Natural killer cell treated with Interleukin-12 subunit alpha and Interleukin-12 subunit beta and Interleukin-15 and Interleukin-18, amount 100 ng/mL, for 72 hours (primary cell): ENCODE measurements at places on chromosomes 3 and 15.

- H3K27me3 ChIP-seq = peaks cover 24% of the 10 kb centered on the region
- no peak overlapping the region for H3K27ac ChIP-seq
- H3K4me1 ChIP-seq = peaks cover 11% of the 10 kb centered on the region
- H3K4me3 ChIP-seq = no peak overlapping the region
Observed at GRCh38 chr15:45306105-45306504, 54.1 kb downstream of the SLC28A2 start.

DNA sequence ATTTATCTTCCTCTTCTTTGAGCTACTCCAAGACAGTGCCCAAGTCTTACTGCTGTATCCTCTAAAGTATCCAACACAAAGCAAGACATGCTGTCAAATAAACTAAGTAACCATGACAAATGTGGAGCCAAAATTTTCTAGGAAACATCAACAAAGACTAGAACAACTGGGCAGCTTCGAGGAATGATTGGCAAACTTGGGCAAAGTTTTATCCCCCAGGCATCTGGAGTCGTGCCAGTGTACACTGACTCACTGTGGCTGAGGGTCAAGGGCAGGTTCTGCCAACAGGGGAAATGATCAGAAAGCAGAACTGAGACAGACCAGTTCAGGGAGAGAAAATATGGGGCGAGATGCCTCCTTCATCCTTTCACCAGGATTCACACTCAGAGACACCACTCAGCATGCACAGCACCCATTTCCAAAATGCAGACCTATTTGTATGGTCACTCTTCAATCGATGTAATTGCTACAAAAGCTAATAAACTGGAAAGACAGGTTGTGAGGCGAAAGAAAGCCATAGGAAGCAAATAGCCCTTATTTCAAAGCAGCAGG, 65.8 kb downstream of the MB21D2 start:
- no peak overlapping the region for H3K27ac ChIP-seq
- peaks cover 5% of the 10 kb centered on the region for H3K4me1 ChIP-seq
- DNase-seq = no peak

GRCh38 chr15:66033143-66033542, 163.9 kb downstream of the RAB11A start:
- H3K36me3 ChIP-seq = no peaks in the 10 kb centered on the region
- DNase-seq = no peak
- peaks cover 33% of the 10 kb centered on the region for H3K27me3 ChIP-seq
- H3K4me3 ChIP-seq = no peak overlapping the region
- H3K4me1 ChIP-seq = no peaks in the 10 kb centered on the region

- H3K4me1 ChIP-seq = peaks cover 5% of the 10 kb centered on the region
- peaks cover 22% of the 10 kb centered on the region for H3K36me3 ChIP-seq
- no peaks in the 10 kb centered on the region for H3K27me3 ChIP-seq
- H3K4me3 ChIP-seq = no peak overlapping the region
Observed at GRCh38 chr3:172341482-172342059, 106.7 kb downstream of the GHSR start.

GRCh38 chr15:39934397-39935071, 619 bp downstream of the EIF2AK4 start:
- peaks cover 8% of the 10 kb centered on the region for H3K27me3 ChIP-seq
- H3K27ac ChIP-seq = peak overlapping the region; percentile 78

DNA sequence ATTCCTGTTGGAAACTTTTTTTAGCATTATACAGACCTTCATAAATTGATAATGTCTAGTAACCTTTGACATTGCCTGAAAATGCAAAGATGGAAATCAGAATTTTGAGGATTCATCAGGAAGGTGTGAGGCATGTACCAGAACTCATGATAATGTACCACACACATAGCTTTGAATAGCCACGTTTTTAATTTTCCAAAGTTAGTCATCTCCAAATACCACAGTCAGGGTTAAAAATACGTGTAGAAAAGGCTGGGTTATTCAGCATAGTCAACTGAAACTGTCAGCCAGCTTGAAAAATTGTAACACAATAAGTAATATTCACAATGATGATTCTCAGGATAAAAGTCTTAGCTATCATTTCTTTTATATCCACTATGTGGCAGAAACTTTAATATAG, 102.0 kb upstream of the THRB start:
- no peak overlapping the region for H3K4me3 ChIP-seq
- no peak overlapping the region for H3K27ac ChIP-seq
- H3K4me1 ChIP-seq = no peaks in the 10 kb centered on the region
- no peak for DNase-seq
- no peaks in the 10 kb centered on the region for H3K27me3 ChIP-seq
- H3K36me3 ChIP-seq = no peaks in the 10 kb centered on the region

DNA sequence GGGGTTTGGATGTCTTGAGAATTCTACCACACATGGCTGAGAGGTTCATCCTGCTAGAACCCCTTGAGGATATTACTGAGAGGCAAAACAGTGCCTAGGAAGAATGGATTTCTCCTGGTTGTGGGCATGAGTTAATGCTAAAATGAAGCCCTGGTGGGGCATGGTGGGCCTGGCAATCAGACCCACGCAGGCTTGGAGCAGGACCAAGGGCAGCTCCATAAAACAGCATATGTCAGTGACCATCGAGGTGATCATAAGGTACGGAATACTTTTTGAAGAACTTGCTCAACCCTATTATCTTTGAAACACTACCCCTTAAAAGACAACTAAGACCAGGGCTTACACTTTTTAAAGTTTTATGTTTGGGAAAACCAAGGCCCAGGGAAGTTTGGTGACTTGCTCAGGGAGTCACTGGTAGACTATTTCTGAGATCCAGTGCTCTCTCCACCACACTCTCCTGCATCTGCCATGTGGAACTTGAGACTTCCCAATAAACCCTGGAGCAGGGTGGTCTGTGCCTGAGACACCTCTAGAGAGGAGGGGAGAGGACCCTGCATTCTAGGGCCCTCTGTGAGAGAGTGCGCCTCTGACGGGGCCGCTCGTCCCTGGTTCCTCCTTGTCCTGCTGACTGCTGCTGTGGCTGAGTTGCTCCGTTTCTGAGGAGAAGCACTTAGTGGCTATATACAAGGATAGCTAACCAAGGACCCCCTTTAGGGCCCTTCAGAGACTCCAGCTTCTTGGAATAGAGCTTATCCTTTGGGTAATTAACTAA, 28.0 kb upstream of the TIMP4 start:
- DNase-seq = no peak
- peaks cover 14% of the 10 kb centered on the region for H3K27me3 ChIP-seq
- peaks cover 5% of the 10 kb centered on the region for H3K4me1 ChIP-seq
- no peak overlapping the region for H3K27ac ChIP-seq
- no peaks in the 10 kb centered on the region for H3K36me3 ChIP-seq

- H3K27me3 ChIP-seq = peaks cover 13% of the 10 kb centered on the region
- H3K4me1 ChIP-seq = no peaks in the 10 kb centered on the region
- H3K36me3 ChIP-seq = no peaks in the 10 kb centered on the region
- H3K27ac ChIP-seq = no peak overlapping the region
- DNase-seq = no peak
- H3K4me3 ChIP-seq = no peak overlapping the region
Observed at GRCh38 chr3:32595323-32595722, 24.7 kb upstream of the DYNC1LI1 start.

DNA sequence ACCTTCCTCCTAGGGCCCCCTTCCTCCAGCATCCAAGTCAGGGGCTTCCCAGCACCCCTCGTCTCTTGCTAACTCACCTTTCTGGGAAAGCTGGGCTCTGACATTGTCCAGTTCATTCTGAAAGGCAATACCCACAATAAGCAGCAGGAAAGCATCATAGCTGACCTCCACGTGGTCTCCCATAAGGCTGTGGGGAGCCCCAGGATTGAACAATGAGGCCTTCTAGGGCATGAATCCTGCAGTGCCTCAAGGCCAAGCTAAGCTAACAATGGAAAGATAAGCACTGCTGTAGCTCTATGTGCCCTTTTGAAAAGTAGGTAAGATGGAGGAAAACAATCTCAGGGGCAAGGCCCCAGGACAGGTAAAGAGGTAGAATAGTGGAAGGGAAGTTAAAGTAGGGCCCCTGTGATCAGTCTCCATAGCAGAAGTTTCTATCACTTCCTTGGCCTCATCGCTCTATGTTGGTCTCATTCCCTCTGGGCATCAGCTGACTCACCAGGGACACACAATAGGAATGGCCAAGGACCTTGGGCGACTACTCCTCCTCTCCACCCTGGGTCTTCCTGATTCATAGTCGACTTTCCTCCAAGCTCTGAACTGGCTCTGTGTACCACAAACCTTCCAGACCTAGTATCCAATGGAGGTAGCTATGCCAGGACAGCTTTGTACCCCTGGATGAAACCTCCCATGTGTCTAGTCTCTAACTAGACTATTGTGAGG, 11.7 kb downstream of the TRAIP start:
- H3K4me3 ChIP-seq = no peak overlapping the region
- no peak overlapping the region for H3K27ac ChIP-seq
- no peak for DNase-seq
- no peaks in the 10 kb centered on the region for H3K27me3 ChIP-seq
- no peaks in the 10 kb centered on the region for H3K4me1 ChIP-seq
- H3K36me3 ChIP-seq = no peaks in the 10 kb centered on the region

GRCh38 chr3:186786922-186787321, 3.5 kb downstream of the EIF4A2 start:
- no peaks in the 10 kb centered on the region for H3K27me3 ChIP-seq
- peaks cover 67% of the 10 kb centered on the region for H3K36me3 ChIP-seq
- H3K4me3 ChIP-seq = peak overlapping the region; percentile 98
- H3K27ac ChIP-seq = peak overlapping the region; percentile 98
- peaks cover 72% of the 10 kb centered on the region for H3K4me1 ChIP-seq

DNA sequence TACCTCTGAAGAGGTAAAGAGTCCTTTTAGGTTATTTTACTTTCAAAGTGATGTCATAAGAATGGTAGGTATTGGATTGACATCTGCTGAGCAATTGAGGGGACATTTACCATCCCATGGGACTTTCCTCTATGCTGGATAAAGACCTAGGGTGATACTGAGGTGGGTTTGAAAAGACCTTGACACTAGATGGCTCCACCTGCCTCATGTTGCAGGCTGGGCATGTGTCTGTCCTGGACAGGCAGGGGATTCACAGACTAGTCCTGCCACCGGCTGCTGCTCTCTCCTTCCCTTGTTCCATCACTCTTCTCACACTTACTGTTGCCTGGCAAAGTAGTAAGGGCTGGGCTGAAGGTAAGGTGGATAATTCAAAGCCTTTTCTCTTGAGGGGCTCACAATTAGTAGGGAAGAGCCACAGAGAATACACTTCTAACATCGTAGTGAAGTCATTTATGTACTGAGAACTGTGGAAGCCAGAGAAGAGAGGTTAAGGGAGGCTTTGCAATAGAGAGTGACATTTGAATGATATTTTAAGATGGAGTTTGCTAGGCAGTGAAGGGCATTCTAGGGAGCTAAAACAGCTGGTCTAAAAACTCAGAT, 27.7 kb downstream of the TRAK1 start:
- peaks cover 27% of the 10 kb centered on the region for H3K4me1 ChIP-seq
- H3K36me3 ChIP-seq = no peaks in the 10 kb centered on the region
- H3K27ac ChIP-seq = no peak overlapping the region
- no peaks in the 10 kb centered on the region for H3K27me3 ChIP-seq
- DNase-seq = no peak

GRCh38 chr15:38873158-38873557, 308.5 kb upstream of the RASGRP1 start:
- peaks cover 9% of the 10 kb centered on the region for H3K27me3 ChIP-seq
- no peaks in the 10 kb centered on the region for H3K36me3 ChIP-seq
- no peak overlapping the region for H3K27ac ChIP-seq
- no peak for DNase-seq

- DNase-seq = no peak
- H3K36me3 ChIP-seq = peaks cover 6% of the 10 kb centered on the region
- H3K4me1 ChIP-seq = peaks cover 11% of the 10 kb centered on the region
- no peak overlapping the region for H3K4me3 ChIP-seq
- no peaks in the 10 kb centered on the region for H3K27me3 ChIP-seq
Observed at GRCh38 chr3:50256978-50257890, 11.7 kb upstream of the SEMA3B start.

DNA sequence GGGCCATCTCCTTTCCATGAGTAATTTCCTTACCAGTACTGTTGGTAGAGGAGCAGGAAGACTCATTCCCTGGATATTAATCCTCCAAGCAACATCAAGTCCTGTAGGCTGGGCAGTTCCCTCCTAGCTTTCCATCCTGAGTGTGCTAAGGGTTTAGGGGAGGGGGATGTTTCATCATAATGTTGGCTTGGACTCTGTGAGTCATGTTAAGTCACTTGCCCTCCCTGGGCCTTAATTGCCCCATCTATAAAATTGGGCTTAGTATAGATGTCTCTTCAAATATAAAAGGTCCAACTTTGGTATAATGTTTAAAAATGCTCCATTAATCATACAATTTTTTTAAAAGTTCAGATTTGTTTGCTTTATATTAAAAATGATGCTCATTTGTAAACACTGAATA, 52.7 kb downstream of the TLE3 start:
- no peak overlapping the region for H3K27ac ChIP-seq
- DNase-seq = no peak
- no peak overlapping the region for H3K4me3 ChIP-seq
- peaks cover 3% of the 10 kb centered on the region for H3K27me3 ChIP-seq

GRCh38 chr3:159620281-159620680, 368.4 kb upstream of the IL12A start:
- H3K36me3 ChIP-seq = no peaks in the 10 kb centered on the region
- no peak for DNase-seq
- H3K27ac ChIP-seq = no peak overlapping the region
- H3K27me3 ChIP-seq = no peaks in the 10 kb centered on the region
- no peaks in the 10 kb centered on the region for H3K4me1 ChIP-seq
- H3K4me3 ChIP-seq = no peak overlapping the region

GRCh38 chr15:77748078-77749064, 115.7 kb upstream of the LINGO1 start:
- H3K4me1 ChIP-seq = no peaks in the 10 kb centered on the region
- no peak for DNase-seq
- no peak overlapping the region for H3K27ac ChIP-seq
- H3K36me3 ChIP-seq = no peaks in the 10 kb centered on the region
- peaks cover 2% of the 10 kb centered on the region for H3K27me3 ChIP-seq

GRCh38 chr3:22371607-22372291, 620.7 kb upstream of the ZNF385D start:
- DNase-seq = no peak
- no peak overlapping the region for H3K27ac ChIP-seq
- peak overlapping the region; percentile 15 for H3K4me3 ChIP-seq
- no peaks in the 10 kb centered on the region for H3K4me1 ChIP-seq
- H3K27me3 ChIP-seq = peaks cover 19% of the 10 kb centered on the region

DNA sequence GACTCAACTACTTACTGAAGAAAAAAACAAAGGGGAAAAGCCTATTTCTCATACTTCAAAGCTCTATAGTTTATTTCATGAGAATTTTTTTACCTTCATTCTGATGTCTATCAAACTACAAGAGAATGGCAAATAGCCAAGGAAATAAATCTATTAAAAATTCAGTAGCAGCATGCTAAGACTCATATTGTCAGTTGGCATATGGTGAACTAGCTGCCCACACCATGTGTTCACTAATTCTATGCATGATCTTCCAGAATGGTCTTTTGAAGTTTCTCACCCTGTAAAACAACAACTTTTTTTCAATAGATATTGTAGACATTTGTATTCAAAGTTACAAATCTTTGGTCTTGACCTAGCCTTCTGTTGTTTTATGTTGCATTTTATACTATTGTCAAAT, 386.2 kb downstream of the RSL24D1 start:
- H3K4me3 ChIP-seq = no peak overlapping the region
- no peaks in the 10 kb centered on the region for H3K4me1 ChIP-seq
- no peaks in the 10 kb centered on the region for H3K36me3 ChIP-seq
- no peak for DNase-seq

GRCh38 chr3:163033652-163034051, 1537.0 kb downstream of the OTOL1 start:
- H3K36me3 ChIP-seq = no peaks in the 10 kb centered on the region
- H3K4me3 ChIP-seq = no peak overlapping the region
- H3K4me1 ChIP-seq = no peaks in the 10 kb centered on the region
- no peak overlapping the region for H3K27ac ChIP-seq
